GM19239 (cell line): ENCODE measurements at places on chromosomes 6 and 20.

GRCh38 chr6:10316373-10316721, 98.5 kb downstream of the TFAP2A start:
- DNase-seq = no peak

- DNase-seq = no peak
These were observed 138.8 kb downstream of the TFAP2A start for GRCh38 chr6:10276106-10276505.

GRCh38 chr6:125073071-125073470, 80.5 kb upstream of the TPD52L1 start:
- no peak for DNase-seq

DNA sequence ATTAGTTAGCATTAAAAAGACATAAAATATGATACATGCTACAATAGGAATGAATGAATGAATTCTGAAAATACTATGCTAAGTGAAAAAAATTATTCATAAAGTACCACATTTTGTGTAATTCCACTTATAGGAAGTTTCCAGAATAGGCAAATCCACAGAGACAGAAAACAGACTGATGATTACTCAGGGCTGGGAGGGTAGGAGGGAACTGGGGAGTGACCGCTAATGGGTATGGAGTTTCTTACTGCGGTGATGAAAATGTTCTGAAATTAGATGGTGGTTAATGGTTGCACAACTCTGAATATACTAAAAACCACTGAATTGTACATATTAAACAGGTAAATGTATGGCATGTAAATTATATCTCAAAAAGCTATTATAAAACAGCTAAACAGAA, 22.6 kb downstream of the FERMT1 start:
- DNase-seq = no peak

DNA sequence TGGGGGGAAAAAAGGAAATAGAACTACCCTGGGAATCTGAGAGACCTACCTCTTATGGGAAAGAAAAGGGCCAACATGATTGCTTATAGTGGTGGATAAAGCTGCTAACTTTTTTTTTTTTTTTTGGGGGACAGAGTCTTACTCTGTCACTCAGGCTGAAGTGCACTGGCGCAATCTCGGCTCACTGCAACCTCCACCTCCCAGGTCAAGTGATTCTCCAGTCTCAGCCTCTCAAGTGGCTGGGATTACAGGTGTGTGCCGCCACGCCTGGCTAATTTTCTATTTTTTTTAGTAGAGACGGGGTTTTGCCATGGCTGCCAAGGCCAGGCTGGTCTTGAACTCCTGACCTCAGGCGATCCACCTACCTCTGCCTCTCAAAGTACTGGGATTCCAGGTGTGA, 39.5 kb upstream of the TBC1D22B start:
- DNase-seq = no peak

- DNase-seq = peak; percentile 32
These were observed 71.4 kb upstream of the TULP1 start for GRCh38 chr6:35583893-35584688.

DNA sequence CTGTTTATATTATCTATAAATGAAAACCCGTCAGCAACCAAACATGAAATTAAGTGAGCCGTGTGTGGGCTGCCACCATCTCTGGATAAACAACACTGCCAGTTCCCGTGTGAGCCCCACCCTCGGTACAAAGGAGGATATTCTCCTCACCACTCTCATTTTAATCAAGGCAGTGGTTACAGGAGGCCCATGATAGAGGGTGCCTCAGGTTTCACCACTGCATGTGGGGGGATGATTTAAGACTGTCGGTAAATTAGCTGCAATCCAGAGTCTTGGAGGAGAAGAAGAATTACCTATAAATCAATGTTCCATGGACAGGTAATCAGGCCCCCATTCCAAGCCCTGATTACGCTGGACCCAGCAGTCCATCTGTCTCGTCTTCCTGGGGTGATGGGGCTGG, 361.6 kb upstream of the SULF2 start:
- DNase-seq = no peak

DNA sequence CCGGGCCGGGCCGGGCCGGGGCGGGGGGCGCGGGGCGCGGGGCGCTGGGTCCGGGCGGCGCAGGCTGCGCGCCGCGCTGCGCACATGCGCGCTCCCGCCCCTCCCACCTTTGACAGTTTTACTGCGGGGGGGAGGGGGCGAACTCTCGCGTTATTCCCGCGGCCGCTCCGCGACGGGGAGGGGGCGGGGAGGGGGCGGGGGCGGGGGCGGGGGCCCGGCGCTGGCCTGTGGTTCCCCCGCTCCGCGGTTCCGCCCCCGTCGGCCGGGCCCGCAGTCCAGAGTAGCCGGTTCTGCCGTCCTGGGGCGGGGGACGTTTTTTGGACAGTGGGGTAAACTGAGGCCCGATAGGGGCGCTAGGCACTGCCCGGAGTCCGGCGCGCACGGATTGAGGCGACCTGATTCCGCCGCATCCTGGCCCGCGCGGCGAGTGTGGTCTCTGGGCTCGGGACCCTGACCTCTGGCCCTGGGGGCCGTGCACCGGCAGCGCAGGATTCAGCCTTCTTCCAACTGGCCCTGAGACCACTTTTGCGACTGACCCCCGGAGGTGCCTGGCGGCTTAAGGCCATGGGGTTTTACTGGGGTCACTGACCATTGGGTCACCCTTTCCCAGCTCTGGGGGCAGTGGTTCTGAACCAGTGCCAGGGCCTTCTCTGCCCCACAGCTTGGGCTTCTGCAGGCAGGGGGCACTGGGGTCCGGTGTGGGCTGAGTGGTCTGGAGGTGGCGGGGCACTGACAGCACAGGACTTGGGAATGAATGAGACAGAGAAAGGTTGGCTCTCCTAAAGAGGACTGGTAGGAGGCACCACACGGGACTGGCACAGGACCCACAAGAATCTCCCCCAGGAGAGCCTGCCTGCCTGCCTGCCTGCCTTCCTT, at the start of gene ZNF512B:
TSS of gene ZNF512B (minus strand) at position 93 of the 876 bp plus-strand sequence. CDS start 1,980 bp downstream, outside the sequence.
- peak; percentile 83 for DNase-seq

DNA sequence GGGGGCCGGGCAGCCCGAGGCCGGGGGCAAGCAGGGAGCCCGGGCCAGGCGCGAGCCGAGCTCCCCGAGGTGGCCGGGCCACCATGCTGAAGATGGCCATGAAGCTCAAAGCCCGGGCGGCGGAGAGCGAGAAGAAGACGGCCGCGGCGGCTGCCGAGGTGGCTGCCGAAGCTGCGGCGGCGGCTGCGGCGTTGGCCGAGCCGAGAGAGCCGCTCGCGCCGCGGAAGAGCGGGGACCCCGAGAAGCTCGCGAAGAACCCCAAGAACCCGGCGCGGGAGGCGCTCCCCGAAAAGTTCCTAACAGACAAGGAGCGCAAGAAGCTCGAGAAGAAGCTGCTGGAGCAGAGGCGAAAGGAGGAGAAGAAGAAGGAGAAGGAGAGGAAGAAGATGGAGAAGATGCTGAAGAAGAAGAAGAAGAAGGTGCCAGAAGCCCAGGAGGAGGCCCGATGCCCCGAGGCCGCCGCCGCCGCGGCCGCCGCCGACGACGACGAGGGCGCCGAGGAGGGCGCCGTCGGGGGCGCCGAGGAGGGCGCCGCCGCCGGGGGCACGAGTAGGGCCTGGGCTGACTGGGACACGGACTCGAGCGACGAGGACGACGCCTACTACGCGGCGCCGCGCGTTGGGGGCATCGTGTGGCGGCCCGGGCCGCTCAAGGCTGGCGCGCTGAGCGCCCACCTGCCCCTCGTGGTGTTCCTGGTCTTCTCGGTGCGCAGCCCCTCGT, 37.4 kb downstream of the GNAS start:
- no peak for DNase-seq

- no peak for DNase-seq
These were observed 52.0 kb upstream of the SMOC2 start for GRCh38 chr6:168388641-168389633.

- DNase-seq = no peak
These were observed 5.4 kb upstream of the FOXF2 start for GRCh38 chr6:1383729-1384548.

GRCh38 chr20:59151820-59152219, 11.8 kb upstream of the ZNF831 start:
- no peak for DNase-seq

- DNase-seq = no peak
These were observed 519.9 kb downstream of the MAFB start for GRCh38 chr20:40168981-40169620.

GRCh38 chr6:72689107-72689954, 67.5 kb downstream of the KCNQ5 start:
- DNase-seq = peak; percentile 40
